ENCODE measurements at places on chromosomes 1 and 21.

DNA sequence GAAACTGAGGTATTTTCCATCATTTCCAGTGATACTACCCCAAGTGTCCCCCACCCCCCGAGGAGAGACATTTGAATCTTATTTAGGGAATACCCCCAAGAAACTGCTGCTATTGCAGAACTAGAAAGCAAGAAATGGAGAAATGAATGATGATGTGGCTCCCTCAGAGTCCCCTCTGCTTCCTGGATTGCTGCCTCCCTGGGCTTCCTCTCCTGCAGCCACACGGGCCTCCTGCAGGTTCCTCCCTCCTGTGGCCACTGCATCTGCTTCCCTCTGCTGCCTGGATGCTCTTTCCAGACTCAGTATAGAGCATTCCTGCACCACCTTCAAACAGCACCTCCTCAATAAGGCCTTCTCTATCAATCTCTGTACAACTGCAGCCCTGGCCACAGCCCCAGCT, 69.3 kb downstream of the SLC25A24 start:
- DNase-seq = no peak

GRCh38 chr1:189682591-189682990, 795.1 kb downstream of the BRINP3 start:
- no peak for DNase-seq

- DNase-seq = no peak
Measured at GRCh38 chr1:27503844-27504587, 14.0 kb upstream of the WASF2 start.

GRCh38 chr21:35525443-35525842, 476.3 kb upstream of the RUNX1 start:
- DNase-seq = no peak

DNA sequence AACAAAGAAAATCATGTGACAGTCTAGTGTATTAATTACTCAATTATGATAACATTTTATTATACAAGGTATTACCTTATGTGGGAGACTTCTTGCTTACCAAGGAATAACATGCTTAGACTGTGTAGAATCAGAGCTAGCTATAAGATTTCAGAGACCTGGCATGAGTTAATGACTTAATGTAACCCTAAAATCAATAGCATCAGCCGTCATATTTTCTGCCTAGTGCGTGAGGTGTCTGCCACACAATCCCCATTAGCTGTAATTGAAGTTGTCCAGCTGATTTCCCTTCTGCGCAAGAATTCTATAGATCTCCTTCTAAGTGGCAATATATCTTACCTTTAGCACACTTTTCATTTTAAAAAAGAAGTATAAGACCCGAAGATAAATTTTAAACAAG, 28.8 kb downstream of the CHODL start:
- DNase-seq = no peak

DNA sequence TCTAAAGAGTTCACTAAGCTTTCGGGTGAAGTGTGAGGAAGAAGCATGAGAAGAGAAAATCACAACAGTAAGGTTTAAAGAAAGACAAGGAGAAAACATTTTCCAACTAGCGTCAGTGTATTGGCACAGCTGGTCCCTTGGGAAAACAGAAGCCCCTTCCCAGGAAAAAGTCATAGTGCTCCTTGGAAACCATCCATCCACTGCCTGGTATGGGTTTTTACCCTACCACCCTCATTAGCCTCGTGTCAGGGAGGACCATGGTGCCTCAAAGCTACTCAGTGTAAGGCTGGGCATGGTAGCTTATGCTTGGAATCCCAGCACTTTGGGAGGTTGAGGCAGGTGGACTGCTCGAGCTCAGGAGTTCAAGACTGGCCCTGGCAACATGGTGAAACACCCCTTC, 12.7 kb downstream of the AADACL4 start:
- DNase-seq = no peak

DNA sequence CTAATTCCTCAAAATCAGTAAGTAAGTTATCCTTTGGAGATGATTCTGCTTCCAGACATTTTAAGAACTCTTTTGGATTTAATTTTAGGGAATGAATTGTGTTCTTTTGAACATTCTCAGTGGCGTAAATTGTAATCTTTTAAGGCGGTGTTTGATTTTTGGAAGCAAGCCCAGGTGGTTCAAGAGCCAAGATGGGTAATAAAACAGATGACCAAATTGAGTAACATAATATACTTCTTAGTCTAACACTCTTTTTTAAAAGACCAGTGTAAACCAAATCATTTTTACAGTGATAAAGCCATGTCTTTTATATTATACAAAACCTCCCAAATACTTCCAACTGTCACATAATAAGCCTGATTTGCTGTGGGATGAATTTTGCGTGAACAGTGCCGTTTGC, 133.8 kb downstream of the LRRC40 start:
- no peak for DNase-seq

DNA sequence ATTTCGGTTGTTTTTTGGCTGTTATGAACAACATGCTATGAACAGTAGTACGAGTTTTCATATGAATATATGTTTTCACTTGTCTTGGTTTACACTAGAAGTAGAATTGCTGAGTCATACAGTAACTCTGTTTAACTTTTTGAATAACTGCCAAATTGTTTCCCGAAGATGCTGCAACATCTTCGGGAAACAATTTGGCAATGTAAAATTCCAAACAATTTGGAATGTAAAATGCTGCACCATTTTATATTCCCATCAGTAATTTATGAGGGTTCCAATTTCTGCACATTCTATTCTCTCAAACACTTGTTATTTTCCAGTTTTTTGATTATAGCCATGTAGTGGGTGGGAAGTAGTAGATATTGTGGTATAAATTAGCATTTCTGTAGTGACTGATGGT, 11.6 kb downstream of the PCBP3 start:
- DNase-seq = no peak

- DNase-seq = no peak
Measured at GRCh38 chr21:21898801-21899200, 900.6 kb downstream of the NCAM2 start.

GRCh38 chr21:40685141-40685540, 161.8 kb downstream of the DSCAM start:
- no peak for DNase-seq

- DNase-seq = no peak
Measured at GRCh38 chr1:184626076-184627006, 128.3 kb downstream of the EDEM3 start.

DNA sequence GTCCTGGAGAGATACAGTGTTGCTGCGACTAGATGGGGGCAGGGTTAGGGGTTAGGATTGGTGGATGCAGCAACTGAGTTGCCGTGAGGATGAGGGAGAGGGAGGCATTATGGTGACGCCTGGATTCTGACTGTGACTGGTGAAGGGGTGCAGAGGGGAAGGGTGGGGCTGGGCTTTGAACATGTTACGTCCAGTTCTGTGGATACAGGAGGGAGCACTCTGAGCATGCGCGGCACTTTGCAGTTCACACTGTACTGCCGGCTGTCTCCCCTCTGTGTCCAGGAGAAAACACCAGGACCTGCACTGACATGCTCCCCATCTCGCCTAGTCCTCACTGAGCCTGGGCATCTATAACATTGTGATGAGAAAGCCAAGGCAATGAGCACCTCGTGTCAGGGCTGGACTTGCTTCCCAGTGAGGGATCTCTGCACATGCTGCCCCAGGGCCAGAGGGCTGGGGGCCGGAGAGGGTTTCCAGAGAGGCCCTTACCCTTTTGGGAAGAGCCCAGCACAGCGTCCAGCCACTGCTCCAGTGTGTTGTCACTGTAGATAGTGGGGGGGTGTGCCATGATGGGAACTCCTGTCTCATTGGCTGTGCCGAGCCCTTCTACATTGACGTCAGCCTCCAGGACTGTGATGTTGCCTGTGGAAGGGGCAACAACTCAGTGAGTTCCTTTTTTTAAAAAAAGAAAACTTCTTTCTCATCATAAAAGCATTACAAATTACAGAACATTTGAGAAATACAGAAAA, 7.6 kb downstream of the FAM151A start:
- no peak for DNase-seq

GRCh38 chr1:224541901-224542630, 74.1 kb upstream of the CNIH3 start:
- DNase-seq = no peak

DNA sequence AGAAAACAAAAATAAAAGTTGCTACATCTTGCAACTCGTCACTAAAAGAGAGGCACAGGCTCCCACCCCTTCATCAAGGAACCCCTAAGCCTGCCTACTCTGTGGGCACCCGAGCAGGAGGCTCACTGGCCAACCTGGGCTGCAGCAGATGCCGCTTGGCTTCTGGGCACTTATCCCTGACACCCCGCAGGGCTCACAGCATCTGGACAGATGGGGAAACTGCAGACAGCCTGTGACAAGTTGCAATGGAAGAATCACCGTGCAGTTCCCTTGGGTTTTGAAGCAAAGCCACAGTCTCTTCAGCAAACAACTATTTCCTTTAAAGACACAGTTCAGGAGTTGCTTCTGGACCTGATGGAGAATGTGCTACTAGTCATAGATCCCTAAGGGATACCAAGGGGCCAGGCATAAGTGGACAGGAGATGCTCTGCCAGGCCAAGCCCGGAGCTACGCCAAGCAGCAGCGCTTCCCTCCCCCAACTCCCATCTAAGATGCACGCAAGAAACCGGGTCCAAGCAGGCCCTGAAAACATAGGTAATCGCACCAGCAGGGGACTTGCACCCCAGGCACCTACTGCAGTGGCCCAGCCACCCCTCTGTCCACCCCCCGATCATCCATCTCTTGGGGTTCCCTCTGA, 170.6 kb downstream of the NPHP4 start:
- no peak for DNase-seq

DNA sequence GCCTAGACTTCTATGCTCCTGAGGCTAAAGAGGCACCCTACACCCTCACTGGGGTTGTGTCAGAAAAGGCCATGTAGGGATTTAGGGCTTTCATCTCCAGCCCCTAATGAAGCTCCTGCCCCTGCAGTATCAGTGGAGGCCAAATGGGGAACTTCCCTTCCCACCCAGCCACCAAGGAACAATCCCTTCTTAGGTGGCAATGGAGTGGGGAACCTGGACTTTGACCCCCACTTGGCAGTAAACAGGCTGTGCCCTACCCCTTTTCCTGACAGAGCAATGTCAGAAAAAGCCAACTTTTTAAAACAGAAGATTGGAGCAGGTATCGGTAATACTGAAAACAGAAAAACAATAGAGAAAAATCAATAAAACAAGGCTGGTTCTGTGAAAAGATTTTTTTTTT, 35.5 kb upstream of the SLC19A2 start:
- DNase-seq = no peak

GRCh38 chr1:243819438-243819839, 30.6 kb downstream of the AKT3 start:
- DNase-seq = no peak

GRCh38 chr1:97632776-97633175, 288.1 kb downstream of the DPYD start:
- DNase-seq = no peak

DNA sequence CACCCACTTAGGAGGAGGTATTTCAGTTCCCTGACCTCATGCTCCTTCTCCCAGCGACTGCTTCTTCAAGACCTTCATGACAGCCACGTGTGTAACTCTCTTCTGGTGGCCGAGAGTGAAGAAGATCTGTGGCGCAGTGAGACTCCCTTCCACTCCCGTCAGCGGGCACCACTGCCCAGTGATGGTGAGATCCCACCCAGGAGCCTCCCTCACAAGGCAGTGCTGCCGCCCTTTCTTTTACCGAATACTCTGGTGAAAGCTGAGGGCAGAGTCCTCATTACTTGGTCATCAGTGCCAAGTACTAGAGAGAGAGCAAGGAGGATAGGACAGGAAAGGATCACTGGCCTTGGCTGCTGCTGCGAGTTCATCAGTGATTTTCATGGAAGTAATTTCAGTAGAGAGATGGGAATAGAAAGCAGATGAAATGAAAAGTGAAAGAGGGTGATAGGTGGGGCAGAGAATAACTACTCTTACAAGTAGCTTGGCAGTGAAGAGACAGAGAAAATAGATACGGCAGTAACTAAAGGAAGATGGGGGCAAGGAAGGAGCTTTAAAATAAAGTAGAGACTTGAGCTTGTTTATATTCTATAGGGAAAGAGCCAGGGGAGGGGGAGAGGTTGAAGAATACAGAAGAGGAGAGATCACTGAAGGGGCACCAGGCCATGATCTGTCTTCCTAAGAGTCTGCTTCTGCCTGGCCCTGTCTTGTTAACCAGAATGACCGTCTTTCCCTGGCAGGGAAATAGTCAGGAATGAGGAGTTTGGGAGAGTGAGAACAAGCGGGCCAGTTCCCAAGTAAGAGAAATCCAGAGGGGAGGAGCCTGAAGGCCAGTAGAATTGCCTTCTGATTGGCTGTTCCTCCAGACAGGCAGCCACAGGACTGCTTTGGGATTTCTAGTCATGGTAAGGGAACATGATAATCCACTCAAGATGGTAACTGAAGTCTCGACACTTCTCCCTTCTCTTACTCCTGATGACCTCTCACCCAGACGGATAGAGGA, 18.3 kb downstream of the HYI start:
- no peak for DNase-seq

DNA sequence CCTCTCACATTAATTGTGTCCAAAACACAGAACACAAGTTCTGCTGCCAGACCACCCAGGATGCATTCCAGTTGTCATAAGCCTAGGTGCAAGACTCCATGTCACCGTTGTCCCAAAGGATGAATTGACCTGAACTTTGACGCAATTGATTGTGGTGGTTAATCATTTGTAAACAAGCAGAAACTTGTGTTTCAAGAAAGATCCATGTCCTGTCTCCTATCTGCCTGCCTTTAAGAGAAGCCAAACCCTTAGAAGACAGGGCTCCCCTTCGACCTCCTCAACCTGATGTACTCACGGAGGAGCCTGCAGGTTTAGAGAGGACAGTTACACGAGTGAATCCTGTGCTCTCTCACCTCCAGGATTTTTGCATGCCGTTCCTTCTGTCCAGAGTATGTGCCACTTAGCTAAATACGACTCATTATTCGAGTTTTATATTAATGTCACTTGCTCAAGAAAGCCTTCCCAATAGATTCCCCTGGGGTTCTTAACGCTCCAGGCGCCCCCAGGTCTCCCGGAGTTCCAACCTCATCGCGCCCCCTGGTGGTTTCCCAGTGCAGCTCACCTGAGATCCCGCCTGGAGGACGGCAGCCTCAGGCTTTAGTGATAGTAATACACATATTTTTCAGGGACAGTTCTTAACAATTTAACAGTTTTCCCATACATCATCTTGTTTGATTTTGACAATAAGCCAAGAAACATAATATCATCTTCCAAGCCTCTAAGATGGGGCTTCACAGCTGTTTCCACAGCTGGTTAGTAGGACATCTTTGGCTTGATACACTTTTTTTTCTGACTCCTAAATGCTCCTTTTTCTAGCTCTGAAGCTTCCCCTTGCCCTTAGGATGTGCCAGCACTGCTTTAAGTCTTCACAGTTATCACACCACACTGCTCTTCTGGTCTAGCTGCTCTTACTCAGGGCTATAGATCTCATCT, 2.4 kb upstream of the C8B start:
- no peak for DNase-seq
